ENCODE measurements at places on chromosomes 6 and 20.

- no peak for DNase-seq
These were observed 479 bp downstream of the SLC39A7 start for GRCh38 chr6:33201147-33201545.

GRCh38 chr6:67698534-67698933, 936.5 kb upstream of the ADGRB3 start:
- no peak for DNase-seq

- DNase-seq, result no peak
These were observed 542 bp downstream of the FGD2 start for GRCh38 chr6:37005827-37006567.

GRCh38 chr6:52595796-52596130, 18.9 kb upstream of the TRAM2 start:
- peak; percentile 29 for DNase-seq

GRCh38 chr6:28856620-28857005, 67.2 kb downstream of the TRIM27 start:
- no peak for DNase-seq

DNA sequence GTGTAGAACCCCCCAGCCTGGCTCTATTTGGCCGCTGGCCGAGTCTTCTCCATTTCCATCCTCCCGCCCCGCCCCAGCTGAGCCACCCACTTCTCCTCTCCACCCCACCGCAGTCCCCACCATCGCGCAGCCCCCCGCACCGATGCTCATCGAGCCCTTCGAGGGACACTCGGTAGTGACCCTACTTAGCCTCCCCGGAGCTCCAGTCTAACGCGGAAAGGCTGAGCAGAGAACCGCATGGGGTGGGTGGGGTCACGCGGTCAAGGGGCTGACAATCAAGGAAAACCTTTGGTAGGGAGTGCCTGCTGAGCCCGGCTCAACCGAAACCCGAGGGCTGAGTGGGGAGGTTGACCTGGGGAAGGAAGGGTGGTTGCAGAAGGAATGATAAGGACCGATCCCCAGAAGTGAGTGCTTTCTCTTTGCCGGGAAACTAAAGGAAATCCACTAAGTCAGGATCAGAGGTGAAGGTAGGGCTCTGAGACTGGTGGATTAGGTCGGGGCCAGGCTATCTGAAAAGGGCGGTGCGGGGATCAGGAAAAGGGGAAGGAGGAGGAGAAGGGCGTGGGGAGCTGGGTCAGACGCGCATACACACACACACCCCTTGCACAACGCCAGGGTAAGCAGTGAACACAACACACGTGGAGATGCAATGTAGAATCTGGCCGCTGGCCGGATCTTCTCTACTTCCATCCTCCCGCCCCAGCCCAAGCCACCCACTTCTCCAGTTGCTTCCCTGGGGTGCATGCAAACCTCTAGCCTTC, 49.8 kb downstream of the CPXM1 start:
- DNase-seq, result no peak

DNA sequence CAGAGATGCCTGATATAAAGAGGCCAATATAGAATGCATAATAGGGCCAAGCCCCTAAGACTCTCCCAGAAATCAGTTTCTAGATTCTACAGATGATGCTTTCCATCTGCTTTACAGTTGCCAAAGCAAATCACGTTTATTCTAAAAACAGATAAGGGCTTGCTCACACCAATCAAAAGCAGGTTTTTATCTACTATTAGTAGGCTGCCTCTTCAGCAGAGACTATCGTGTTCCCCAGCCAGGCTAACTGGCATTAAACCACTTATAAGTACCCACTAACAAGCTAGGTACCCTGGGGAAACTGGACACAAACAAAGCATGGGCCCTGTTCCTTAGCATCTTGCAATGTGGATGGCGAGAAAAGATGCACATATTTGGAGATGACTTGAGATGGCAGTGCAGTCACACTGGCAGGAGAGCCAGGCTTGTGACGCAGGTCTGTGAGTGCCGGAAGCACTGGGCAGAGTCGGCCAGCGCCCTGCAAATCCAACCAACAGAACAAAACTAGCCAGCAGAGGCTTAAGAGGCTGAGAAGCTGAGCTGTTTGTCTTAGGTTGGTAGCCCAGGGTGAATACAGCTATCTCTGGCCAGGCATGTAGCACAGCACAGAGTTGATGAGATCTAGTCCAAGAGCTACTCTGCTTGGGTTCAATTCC, 73.4 kb downstream of the GFOD1 start:
- DNase-seq, result no peak

DNA sequence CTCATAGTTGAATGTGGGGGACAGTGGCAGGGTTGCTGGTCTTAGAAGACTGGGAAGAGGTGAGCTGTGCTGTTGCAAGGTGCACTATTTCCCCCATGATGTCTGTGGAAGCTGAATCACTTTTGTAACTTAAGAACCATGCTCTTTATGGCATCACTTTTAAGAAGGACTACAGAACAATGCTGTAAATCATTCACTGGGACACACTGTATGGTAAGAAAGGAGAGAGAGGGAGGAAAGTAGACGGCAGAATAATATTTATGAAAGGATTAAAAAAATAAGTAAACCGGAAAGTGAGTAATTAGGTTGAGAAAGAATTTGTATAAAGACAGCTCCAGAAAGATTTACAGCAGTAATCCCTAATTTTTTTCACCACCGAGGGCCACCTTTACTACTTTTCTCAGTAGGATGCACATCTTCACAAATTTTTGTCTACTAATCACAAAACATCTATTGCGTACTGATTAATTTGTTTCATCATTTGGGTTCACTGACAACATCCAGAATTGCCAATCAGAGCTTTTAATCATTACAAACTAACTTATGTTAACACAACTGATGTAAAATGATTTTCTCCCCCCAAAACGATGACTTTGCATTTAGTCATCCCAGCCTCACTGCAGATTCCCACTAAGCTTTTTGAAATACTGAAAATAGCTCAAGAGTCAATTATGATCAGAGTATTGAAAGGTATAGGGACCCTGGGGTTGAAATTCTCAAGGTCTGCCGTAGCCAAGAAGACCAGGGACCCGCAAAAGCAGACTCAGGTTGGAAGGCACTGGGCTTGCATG, 560.7 kb upstream of the NOX3 start:
- DNase-seq, result no peak

- DNase-seq, result no peak
These were observed 22.3 kb upstream of the TOP1 start for GRCh38 chr20:41006126-41006935.

DNA sequence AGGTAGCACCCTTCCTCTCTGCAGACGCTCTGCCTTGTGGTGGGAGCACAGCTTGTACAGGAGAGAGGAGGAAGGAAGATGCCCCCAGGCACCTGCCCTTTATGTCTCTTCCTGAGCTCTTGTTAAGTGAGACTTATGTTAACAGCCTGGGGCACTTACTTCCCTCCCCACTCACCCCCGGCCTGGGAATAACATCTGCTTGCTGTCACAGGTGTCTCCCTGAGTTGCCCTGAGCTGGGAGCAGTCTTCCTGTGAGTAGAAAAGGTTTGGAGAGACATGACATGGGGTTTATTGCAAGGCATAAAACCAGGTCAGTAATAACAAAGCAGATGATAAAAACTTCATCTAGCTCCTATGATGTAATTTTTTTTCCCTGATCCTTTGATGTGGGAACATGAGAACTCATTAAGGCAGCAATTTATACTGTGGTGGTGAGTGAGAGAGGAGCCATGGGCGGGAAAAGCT, 1.9 kb downstream of the SSTR4 start:
- DNase-seq, result no peak

- DNase-seq, result no peak
These were observed 462.9 kb downstream of the COL12A1 start for GRCh38 chr6:74742793-74743508.

DNA sequence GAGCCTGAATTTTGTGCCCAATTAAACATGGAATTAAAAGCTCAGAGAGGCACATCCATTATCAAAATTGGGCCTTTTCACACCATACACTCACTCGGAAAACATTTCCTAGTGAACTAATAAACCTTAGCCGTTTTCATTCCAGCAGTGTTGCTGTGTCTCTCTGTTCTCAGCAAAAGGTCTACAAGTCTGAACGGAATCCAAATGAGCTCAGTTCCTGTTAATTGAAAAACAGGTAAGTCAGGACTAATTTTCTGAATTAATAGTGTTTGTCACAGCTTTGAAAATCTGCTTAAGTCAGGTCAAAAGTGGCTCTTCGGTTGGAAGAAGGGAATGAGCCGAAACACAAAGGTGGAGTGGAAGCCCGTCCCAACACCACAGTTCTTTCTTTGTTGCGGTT, 163.3 kb upstream of the RALGAPA2 start:
- DNase-seq, result no peak

DNA sequence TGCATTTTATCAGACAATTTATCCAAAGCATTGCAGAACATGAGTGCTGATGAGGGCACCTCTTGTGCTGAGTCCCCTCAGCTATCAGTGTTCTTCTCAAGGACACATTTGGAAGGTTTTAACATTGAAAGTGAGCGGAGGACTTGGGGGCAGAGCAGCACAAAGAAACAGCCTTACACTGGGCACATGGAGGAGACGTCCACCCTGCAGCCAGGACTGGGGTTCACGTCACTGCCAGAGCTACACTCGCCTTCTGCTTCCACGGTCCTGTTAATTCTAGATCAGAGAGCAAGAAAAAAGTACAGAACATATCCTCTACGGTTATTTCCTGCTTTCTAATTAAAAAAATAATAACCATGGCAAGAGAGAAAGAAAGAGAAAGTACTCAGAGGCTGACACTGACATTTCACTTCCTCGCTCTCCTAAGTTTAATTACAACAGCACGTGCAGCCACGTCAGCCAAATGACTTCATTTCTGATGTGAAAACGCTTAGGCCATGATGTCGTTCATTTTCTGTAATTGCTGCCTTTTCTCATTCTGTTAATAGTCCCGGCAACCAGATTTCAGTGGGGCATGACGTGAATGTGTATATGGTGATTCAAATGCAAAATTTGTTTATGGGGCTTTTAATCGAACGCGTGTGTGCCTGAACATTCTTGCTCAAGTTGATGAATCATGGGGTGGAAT, 5.1 kb downstream of the PRND start:
- DNase-seq, result no peak

GRCh38 chr20:19785173-19785982, 27.3 kb downstream of the RIN2 start:
- no peak for DNase-seq

All from NCI-H1092 (cell line).